ENCODE measurements at places on chromosomes 1 and 21.

DNA sequence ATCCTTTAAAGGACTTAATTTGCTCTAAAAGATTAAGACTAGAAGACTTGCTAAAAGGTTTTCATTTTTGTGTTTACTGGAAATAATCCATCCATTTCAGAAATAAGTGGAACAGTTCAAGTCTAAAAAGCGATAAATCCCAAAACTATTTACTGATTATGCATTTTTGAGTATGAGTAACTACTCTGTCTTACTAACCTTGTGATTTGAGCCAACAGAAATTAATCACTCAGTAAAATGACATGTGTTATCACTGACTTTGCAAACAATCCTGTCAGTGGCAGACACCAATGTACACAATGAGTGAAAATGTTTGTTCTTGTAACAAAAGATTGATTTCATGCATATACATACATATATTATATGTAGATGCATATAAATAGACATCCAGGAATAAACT is 218.0 kb downstream of the DENND1B start:
- no peak for DNase-seq

- DNase-seq: no peak
Observed at GRCh38 chr1:172499636-172500141, 33.3 kb upstream of the SUCO start.

DNA sequence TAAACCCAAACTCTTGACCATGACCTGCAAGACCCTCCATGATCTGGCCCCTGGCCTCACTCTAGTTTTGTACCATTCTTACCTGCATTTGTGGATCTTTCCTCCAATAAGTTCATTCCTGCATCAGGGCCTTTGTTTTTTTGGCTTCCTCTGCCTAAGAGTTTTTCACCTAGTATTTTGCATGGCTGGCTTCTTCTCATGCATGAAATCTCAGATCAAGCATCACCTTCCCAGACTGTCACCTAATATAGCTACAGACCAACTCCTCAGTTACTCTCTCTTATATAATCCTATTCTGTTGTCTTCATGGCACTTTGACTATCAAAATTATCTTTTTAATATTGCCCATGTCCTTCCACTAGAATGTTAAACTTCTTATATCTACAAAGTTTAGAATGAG is 54.2 kb downstream of the BTBD8 start:
- DNase-seq: no peak

GRCh38 chr1:78622548-78622947 is 2.3 kb downstream of the IFI44L start:
- DNase-seq: no peak

DNA sequence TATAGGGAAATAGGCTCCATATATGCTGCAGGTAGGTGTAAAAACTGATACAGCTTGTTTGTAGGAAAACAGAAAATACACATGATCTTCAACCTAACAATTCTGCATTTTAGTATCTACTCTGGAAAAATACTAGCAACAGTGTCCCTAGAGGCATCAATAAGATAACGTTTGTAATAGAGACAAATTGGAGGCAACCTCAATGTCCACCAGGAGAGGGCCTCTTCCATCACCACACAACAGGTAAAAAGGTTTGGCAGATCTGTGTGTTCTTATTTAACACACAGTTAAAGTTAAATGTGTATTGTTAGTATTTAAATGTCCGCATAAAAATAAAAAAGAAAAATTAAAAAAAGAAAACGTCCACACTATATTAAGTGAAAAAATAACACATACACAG is 5.4 kb downstream of the EIF2D start:
- peak; percentile 50 for DNase-seq

- DNase-seq: no peak
Observed at GRCh38 chr1:166988974-166989515, at the start of gene MAEL. TSS of gene MAEL (plus strand) at chr1:166989280. CDS start at chr1:166989353, 73 bp downstream.

GRCh38 chr21:17451364-17451891 is 61.4 kb upstream of the CXADR start:
- no peak for DNase-seq

- DNase-seq: no peak
Observed at GRCh38 chr1:161494091-161494735, 11.0 kb upstream of the FCGR2A start.

DNA sequence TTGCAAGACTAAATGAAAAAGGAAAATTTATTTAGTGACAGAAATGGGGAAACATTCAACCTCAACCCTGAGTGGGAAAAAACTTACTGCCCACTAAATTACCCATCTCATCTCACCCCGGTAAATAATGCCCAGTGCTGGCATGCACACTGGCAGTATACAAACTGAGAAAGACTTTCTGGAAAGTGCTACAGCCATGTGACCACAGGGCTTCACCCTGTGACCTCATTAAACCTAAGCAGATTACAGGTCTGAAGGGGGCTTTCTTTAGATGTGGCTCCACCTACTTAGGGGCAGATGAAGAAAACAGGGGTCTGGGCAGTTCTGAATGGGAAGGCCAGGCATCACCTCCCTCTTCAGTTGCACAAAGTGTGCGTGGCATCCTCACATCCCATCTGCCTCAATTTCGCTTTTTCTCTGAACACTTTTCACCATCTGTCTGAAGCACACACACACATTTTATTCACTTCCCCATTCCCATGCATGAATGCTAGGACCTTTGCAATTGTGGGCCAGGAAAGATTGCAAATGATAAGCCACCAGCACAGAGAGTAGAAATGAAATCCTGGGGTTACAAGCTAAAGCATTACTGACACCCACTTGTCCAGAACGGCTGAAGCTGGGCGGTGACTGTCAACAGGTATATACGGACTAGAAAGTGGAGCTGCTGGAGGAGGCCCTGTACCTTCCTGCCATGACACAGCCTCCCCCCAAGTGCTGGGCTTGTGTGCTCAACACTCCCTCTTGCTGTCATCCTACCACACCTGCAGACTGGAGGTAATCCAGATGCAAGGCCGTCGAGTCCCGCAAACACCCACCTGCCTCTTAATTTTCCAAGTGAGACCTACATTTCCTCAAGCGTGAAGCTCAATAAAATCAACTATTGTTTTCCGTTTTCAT is 2.7 kb downstream of the NADK start:
- DNase-seq: no peak

- DNase-seq: no peak
Observed at GRCh38 chr1:91745640-91746373, 140.1 kb downstream of the TGFBR3 start.
